RPMI7951 (cell line): ENCODE measurements at places on chromosomes 2 and 18.

- DNase-seq: no peak
Observed at GRCh38 chr18:191725-192124, 33.4 kb downstream of the USP14 start.

DNA sequence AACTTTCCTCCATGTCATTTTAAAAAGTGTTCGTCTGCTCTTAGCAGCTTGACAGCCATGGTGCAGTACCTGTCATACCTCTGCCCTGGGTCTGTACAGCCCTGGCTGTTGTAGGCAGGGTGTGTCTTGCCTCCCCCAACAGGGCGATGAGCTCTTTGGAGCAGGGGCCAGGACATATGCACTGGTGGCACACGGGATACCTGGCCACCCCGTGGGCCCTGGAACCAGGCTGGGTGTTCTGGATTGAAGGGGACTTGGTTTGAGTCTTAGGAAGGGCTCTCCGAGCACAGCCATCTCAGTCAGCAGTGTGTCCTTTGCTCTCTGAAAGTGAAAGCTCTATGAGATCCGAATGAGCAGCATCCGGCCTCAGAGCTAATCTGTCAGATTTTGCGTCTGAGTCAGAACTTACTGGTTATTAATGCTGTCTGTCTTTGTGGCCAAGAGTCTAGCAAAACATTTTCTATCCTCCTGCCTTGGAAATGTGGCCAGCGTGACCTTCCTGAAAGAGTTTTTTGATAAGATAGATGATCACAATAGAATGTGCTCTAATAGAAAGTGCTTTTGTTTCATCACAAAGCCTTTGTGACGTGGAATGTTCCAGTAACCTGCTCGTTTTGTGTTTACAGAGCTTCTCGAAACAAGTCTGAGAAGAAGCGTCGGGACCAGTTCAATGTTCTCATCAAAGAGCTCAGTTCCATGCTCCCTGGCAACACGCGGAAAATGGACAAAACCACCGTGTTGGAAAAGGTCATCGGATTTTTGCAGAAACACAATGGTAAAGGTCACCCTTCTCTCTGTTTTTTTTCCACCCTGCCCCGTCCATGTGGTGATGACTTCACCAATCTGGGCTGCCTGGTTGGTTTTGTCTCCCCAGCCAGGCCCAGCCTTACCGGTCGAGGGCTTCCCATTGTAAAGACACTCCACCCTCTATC, 77.3 kb upstream of the RPL31 start:
- DNase-seq: peak; percentile 92

- DNase-seq: peak; percentile 26
Observed at GRCh38 chr18:67151366-67151765, 365.2 kb downstream of the DSEL start.

DNA sequence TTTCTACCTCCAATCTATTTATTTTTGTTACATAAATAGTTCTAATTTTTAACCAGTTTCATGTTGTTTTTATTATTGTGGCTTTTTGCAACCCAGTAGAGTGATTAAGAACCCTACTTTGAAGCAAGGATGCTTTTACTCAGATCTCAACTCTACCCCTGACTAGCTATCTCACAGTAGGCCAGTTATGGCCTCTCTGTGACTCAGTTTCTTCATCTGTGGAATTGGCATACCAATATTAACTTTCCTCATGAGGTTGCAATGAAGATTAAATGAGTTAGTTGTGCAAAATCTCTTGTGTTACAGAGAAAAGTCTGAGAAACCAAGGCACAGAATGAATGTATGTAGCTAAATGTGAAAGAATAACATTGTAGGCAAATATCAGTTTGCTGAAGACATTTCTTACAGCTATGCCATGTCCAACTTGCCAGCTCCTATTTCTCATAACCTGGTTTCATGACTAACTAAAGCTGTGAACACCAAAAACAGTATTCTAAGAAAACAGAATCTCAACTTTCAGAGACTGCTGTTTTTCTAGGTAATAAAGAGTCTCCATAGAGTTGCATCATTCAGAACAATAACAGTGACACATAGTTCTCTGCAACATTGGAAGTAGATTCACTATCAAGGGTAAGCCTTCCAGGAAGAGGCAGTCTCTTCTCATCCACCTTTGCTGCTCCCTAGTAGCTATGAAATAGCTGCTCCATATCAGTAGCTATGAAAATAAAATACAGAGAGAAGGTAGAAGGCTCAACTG, 33.2 kb upstream of the CYTIP start:
- DNase-seq: no peak

DNA sequence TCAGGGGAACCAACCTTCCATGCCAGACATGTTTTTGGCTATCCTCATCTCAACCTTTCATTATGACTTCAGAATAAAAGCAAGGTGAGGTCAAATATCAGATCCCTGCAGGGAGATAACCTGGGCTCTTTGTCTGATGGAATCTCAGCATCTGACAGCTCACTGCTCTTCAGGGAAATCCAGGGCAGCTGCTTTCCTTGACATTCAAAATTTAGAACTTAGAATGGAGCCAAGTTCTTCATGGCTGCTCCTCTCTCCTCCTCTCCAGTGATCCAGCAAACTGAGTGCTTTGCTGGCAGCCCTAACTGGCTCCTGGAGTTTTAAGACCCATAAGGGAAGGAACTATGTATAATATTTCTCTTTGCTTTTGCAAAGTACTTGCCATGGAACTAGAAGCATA, 716.3 kb downstream of the TSN start:
- DNase-seq: no peak

DNA sequence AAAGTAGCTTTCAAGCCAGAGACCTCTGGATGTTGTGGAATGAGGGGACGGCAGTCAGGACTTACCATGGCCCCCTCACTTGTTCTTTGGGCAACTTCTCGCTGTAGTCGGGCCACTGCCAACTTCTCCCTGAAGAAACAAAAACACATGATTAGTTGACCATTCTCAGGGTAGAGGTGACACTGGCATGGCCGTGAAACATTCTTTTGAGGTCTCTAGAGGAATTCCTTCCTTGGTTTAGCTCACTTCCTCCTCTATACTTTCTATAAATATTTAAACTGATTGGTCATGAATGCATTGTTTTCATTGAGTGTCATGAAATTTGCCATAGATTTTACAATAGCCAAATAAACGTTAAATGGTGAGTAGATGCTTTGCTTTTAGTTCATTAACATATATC, 354.6 kb downstream of the NCKAP5 start:
- DNase-seq: no peak
